ENCODE measurements at places on chromosomes 5 and 9.

DNA sequence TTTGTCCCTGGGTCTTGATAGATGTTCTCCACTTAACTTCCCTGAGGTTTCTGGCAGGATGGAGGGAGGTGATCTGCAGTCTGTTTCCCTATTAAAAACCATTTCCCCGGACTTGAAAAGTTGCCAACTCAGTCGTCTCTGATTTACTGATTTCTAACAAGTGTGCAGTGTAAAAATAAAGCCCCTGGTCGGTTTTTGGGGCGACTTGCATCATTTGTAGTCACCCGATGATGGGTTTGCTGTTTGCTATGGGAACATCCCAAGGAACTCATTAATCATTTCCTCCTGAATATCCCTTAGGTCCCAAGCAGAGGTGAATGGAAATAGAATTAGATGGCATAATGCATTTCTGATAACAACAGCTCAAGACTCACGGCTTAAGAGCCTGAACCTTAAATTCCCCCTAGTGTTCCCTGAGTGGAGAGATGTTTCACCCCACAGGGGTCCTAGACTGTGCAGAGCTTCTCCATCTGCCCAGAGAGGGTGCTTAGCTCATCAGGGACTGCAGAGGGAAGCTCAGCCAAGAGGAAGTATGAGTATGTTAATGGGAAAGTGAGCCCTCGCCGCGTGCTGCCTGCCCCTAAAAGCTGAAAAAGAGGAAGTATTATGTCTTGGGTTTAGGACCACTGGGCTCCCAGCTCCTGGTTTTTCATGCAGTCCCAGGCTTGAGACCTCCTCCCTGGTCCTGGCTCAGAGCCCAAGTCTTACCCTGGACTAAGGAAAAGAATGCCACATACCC, 115.1 kb upstream of the DAP start:
- no peak for DNase-seq

- DNase-seq, result no peak
These were observed 8.4 kb downstream of the IRX2 start for GRCh38 chr5:2742921-2743679.

DNA sequence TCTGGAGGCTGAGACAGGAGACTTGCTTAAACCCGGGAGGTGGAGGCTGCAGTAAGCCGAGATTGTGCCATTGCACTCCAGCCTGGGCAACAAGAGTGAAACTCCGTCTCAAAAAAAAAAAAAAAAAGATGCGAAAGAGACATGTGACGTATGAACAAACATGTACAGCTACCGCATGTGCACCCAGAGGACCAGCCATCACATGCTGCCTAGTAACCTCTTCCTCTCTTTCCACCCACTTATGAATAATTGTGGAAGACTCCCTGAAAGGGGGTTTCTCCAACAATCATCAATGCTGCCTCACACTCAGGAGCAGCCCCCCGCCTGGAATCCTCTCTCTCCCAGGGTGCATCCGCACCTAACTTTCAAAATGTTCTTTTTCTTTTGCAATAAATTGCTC, 2.2 kb downstream of the SARDH start:
- DNase-seq, result no peak

DNA sequence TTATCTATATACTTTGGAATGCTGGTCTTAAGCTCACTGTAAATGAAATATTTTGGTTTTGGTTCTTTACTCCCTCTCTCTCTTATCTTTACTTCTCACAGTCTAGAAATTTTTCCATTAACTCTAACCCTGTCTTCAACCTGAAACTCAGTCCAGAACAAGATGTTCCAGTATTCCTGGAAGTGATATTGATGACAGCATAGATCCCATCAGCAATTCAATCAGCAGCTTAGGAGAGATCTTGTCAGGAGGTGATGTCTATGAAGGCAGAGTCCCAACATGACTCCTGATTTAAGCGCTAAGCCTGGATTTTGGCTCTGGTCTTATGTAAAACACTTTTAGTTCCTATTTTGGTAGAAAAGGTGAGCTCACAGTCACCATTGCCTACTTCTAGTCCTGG, 52.6 kb downstream of the RFK start:
- DNase-seq, result no peak

DNA sequence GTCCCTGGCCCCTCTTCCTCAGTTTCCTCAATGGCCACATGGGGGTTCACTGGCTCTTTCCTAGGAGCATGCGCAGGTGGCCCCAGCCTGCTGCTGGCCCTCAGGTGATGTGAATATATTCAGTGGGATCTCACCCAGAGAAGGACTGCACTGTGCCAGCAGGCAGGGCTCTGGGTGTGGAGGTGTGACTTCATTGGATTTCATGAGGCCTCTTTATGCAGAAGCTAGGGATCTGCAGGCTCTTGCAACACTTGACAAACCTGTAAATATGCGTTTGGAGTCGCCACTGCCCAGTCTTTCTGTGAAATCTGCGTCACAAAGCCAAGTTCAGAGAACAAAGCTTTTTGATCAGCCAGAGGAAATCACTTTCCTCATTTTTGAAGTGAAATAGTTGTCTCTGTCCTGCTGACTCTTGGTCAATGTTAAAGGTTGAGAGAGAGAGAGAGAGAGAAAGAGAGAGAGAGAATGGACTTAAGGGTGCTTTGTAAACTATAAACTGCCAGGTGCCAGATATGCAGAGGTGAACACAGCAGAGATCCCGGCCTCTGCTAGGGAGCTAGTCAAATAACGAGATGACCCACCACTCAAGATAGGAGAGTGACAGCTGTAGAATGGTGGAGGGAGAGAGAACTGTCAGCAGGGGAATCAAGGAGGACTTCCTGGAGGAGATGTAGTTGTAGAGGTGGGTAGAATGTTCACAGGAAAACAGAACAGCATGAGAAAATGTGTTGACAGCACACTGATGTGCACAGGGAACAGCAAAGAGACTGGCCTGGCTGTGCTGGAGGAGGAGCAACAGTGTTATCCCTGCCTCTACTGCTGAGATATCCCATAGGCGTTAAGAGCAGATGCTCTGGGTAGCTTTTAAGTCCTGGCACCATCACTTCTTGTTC, 167.0 kb upstream of the ZNF618 start:
- no peak for DNase-seq

DNA sequence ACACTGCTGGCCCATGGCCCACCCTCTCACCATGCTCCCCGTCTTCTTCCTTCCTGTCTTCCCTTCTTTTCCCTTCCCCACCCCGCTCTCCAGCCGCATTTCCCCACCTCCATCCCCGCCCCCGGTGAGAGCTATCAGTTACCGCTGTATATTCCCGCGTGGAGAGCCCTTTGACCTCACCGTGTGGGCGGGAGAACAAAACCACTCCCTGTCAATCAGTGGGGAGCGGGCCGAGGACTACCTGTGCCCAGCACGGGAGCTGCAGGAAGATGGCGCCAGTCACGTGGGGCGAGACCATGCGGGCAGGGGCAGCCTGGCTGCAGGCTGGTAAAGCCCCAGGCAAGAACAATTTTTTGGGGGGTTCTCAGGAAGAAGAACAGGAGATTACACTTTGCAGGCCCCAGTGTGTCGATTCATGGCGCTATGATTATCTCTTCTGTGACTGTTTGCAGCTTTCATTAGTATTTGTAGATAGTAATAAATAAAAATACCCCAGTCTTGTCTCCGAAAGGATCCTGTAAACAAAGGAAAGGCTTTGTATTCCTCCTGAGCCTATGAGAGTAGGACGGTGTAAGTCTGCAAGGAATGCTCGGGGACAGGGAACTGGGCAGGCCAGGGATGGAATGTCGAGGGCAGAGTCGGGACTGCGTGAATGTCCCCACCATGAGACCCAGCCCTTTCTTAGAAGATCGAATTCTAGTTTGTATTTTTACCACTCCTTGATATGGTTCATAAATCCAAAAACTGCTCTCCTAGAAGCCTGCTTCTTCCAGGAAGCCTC, 14.8 kb upstream of the DMRT1 start:
- DNase-seq, result no peak

DNA sequence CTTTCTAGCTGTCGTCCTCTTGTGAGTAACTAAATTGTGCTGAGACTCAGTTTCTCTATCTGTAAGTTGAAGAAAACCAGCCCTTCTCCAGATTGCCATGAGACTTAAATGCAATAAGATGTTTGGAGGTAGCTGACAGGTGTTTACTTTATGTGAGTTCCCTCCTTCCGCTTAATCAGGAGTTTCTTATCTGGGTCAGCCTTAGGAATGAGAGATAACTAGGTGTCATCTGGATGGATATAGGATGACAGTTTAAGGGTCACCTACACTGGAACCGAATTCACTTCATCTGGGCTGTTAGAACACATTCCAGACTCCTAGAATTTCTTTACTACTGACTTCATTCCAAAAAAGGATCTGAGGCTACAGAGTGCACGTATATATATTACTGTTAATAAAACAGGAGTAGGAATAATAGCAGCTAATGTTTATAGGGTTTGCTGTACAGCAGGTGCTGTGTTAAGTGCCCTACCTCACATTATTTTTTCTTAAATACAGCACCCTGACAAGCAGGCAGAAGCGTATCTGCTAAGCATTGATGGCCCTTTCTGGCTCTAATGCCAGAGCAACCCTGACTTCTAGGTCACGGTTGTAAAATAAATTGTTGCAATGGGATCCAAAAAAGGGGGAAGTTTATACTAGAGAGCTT, 30.0 kb upstream of the CPEB4 start:
- DNase-seq, result no peak

DNA sequence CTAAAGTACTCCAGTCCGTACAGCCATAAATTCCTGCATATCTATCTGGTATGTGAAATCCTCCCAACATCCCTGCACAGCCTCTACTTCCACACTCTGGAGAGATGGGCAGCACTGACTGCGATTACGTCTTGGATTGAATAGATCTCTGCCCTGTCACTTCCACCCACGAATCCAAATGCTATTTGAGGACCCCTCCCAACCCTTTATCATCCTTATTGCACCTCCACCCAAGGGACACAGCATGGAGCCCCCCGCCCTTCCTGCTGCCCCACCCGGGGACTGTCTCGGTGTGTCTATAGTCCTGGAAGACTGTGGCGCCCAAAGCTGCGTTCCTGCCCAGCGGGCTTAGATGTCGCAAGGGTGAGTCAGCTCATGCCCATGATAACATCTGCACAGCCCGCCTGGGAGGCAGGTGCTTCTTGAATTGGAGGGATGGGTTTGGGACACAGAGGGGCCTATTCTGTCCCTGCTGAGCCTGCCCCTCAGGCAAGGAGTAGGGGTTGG, 105.7 kb upstream of the HAND1 start:
- DNase-seq, result no peak

DNA sequence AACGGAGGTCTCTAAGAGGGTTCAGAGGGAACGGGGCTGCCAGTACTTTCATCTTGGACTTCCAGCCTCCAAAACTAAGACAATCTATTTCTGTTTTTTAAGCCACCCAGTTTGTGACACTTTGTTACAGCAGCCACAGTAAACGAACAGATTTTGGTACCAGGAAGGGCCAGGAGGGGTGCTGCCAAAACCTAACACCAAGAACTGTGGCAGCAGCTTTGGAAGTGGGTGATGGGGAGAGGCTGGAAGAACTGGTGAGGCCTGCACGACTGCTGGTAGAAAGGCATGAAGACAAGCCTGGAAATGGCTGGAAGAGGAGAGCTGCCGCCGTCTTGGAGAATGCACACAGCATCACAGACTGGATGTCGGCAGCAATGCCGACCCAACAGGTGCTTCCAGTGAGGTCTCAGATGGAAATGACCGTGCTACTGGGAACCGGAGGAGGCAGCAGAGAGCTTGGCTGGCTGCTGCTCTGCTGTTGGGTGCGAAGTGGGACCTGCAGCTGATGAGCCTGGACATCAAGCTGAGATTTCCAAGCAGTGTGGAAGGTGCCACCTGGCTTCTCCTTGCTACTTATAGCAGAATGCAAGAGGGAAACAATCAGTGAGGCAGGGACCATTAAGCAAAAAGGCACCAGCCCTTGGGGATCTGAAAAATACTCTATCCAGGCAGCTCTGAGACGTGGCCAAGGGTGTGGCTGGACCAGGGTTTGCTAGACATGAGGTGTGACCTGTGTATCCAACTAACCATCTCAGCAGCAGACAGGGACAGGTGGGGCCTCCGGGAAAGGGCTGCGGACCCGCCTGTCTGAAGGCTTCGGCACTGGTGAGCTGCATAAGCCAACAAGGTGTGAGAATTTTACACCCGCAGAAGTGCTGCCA, 4.7 kb upstream of the TMEM210 start:
- no peak for DNase-seq

DNA sequence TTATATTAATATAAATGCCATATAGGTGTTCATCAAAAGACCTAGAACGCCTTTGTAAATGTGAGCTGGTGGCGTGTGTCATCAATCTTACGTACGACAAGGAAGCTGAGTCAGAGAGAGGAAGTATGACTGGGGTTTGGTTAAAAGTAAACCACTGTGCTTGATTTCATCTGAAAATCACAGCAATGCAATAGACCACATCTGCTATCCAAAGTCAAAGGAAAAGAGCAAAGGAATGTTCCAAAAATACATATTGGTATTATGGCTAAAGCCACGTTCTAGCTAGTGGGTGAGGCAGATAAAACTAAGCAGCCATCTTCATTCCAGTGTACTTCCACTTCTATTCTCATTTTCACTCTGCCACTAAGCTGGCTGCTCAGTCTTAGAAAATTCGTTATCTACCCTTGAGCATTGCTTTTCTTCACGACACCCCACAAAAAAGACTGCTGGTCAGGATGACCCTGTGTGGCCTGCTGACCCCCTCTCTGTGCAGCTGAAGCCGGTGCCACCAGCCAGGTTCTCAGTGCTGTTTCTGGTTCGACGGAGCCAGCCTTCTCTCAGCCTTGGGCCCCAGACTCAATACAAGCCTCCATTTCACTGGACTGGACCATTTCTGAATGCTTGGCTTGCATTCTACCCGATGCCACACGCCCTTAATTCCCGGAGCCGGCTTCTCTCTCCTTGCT, 23.8 kb downstream of the SHC3 start:
- DNase-seq, result no peak

- no peak for DNase-seq
These were observed 72.4 kb upstream of the FBXW11 start for GRCh38 chr5:172078726-172079345.

DNA sequence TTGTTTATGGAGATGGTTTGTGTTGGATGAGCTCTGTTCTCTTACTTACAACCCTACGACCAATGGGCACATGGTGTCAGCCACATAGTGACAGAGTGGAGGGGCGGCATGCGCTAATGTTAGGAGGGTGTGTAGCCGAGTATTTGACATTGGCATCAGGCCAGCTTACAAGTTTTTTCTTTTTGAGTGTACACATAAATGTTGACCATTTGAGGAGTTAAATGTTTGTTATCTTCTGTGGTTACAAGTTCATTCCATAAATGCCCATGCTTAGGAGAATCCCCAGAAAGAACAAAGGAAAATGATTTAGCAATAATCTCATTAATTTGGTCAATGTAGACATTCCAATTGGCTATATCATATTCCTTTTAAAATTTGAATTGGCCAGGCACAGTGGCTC, 180.1 kb upstream of the ELL2 start:
- no peak for DNase-seq

GRCh38 chr5:76527685-76528161, 95.5 kb downstream of the F2RL2 start:
- DNase-seq, result no peak

GRCh38 chr9:117737721-117738226, 33.6 kb downstream of the TLR4 start:
- no peak for DNase-seq

GRCh38 chr5:141615991-141616720, 2.6 kb downstream of the DIAPH1 start:
- no peak for DNase-seq

DNA sequence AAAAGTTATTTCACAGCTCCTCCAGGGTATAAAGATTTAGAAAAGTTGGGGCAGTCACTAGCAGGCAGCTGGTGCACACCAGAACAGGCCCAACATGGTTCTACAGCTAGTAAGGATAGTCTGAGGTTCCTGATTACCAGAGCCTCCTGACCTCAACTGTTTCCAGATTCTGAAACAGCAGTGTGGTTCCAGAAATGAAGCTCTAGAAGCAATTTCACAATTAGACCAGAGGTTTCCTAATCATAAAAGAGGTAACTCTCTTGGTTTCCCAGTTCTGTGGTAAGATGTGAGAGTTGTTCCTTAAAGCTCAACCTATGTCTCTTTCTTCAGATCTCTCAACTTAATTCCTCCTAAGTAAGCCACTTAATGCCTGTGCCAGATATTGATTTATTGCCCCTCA, 11.9 kb downstream of the AGTPBP1 start:
- DNase-seq, result no peak
